ENCODE measurements at places on chromosomes 5 and 9. TPM values are rescaled to one million over a fixed set of nuclear protein-coding genes. Genes with fewer than 3 reads are reported as not detected.
A peak's percentile ranks its signal among the peaks of the same experiment; 100 is the strongest.

The S1PR3 gene
- 0.70 TPM for total RNA-seq

The KCNV2 gene
- total RNA-seq: not detected

The CDKN2B-AS1 gene
- 0.59 TPM for total RNA-seq

GRCh38 chr9:26811106-26811505 lies 81.5 kb downstream of the CAAP1 start:
- no peak for DNase-seq

DNA sequence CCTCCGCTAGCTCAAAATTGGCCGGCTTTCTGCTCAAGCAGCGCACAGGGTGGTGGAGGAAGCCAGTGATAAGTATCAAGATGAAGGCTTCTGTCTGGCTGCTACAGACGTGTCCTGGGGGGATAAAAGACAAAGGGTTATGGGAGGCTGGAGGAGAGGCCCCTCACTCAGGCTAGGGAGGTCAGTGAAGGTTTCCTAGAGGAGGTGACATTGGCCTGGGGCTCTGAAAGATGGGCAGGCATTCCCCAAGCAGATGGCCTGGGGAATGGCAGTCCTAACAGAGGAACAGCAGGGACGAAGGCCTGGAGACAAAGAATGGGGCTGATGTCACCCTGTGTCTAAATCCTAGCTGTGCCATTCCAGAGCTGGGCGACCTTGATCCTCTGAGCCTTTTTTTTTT lies 32.3 kb downstream of the OLFML2A start:
- DNase-seq: no peak

GRCh38 chr5:88889189-88890069 lies 6.4 kb upstream of the MEF2C start:
- no peak for DNase-seq

- DNase-seq: no peak
These were observed 371.1 kb upstream of the GRAMD2B start for GRCh38 chr5:126052120-126052519.

GRCh38 chr9:37497320-37497719 lies 11.6 kb downstream of the POLR1E start:
- no peak for DNase-seq

GRCh38 chr9:27784847-27785713 lies 211.8 kb upstream of the C9orf72 start:
- DNase-seq: peak; percentile 22

DNA sequence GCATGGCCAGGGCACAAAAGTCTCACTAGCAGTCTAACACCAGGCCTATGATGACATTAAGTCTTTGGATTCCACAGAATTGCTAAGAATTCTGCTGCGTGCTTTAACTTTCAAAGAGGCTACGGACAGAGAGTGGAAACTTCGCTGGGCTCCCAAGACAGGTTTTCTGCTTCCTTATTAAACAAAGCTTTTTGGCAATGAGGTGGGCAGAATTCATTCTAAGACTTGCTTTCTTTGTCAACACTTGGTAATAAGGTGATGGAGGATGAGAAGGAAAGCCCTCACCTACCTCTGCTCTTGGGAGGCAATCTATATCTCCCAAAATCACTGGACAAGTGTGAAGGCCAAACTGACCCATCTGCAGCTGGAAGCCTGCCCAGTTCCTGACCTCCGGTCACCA lies 231.9 kb downstream of the ATPSCKMT start:
- DNase-seq: no peak

DNA sequence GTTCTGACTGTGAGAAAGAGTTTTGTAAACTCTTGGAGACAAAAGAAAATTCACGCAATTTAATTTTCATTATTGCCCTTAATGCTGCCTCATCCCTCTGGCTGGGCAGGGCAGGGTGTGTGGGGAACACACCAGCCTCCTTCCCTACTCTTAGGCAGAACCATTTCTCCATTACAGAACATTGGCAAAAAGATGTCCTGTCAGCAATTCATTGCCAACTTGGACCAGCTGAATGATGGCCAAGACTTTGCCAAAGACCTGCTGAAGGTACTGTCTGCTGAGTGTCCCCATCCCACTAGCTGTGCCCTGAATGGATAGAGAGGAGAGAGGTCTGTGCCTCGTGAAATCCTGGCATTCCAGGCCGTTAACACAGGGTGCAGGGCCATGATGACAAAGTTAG lies 37.9 kb downstream of the PSD2 start:
- DNase-seq: no peak

DNA sequence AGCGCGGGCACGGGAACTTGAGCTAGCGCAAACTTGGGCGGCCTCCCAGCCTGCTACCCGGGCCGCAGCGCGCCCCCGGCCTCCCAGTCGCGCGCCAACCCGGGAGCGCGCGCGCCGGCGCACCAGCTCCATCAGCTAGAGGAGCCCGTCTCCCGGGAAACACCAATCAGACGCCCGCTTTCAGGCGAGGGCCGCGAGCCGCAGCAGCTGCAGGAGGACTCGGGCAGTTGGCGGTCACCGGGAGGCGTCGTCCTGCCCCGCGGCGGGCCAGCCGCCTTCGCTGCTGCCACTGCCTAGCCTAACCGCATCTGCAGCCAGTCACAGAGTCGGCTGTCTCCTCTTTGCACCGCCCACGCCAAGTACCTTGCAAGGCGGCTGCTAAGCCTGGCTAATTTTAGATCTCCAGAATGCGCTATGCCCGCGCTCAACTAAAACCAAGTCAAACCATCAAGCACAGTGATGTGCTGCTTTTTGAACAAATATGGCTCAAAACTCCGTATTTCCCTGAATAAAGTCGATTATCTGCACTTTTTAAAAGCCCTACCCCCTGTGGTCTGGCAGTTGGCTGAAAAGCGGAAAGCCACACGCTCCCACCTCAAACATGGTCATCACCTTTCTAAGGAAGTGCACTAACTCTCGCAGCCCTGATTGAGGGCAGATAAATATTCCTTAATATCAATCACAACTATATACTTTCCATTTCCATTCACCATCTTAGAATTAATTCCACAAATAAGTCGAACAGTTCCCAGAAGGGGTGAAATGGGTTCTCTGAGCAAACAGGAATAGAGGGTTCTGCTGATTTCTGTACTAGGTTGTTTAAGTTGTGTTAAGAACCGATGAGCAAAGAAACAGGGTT lies 221.8 kb downstream of the MEF2C start:
- peak; percentile 54 for DNase-seq

DNA sequence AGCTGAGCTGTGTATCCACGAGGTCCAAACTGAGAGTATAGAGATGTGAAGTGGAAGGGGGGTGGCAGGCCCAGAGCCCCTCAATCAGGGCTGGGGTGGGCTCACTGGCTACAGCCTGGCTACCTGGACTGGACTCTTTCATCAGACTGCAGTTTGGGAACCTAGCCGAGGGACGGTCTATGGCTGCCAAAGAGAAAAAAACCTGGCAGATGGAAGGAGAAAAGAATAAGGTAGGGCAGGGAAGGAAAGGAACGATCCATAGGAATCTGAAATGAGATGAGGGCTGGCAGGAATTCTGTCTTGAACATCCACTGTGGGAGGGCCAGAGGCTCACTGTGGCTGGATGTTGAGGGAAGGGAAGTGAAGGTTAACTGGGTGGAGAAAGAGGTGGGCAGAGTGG lies 224.4 kb upstream of the PANK3 start:
- DNase-seq: no peak

DNA sequence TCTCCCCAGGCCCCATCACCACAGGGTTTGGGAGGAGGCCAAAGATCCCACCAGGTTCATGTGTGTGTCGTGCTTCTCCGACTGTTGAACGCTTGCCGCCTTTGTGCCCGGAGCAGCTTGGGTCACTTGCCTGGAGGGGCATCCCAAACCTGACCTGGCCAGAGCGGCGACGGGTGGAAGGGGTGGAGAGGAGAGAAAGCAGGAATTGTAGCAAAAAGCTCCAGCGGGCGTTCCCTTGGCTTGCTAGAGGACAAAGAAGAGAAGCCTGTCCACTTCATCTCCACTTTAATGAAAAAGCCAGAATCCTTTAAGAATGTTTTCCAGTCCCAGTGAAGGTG lies 2.9 kb upstream of the TRIM41 start:
- no peak for DNase-seq

GRCh38 chr5:137960819-137961218 lies 71.6 kb downstream of the PKD2L2 start:
- no peak for DNase-seq

DNA sequence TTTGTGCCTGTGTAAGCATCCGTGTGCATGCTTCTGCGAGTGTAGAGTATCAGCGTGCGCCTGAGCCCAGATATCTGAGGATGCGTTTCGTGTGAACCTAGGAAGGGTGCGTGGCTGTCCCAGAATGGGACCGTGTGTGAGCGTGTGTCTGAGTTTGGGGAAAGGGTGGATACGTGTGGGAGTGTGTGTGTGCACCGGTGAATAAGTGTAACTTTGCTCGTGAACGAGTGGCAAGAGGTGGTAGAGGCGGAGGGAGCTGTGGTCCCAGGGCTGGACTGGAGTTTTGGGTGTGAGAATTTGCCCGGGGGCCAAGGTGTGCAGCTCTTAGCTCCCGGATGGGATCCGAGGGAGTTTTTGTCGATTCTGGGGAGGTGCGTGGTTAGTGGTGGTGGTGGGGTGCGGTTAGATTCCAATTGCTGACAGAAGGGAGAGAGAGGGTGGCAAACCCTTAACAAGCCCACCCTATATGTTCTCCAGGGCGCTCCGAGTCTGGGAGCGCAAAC lies 686 bp upstream of the COL27A1 start:
- DNase-seq: no peak

DNA sequence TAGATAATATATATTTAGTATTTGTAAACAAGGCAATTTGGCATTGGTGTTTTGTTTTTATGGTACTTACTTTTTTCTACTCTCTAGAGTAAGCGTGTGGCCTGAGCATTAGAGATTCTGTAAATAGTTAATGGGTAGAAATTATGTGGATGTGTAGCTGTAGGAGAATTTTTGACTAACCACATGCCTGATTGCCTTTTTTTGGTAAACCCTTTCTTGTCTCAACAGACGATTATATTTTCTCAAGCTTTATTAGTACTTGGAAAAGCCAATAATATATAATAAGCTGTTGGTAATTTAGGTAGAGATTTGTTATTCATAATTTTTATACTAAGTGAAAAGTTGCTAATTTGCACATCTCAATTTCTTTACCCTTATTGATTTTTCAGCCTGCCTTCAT lies 76.8 kb downstream of the FCHO2 start:
- DNase-seq: no peak

Measured in activated CD4-positive, alpha-beta memory T cell treated with anti-CD3 and anti-CD28 coated beads for 36 hours (primary cell).